ENCODE measurements at places on chromosomes 2 and 18. TPM values are rescaled to one million over a fixed set of nuclear protein-coding genes. Genes with fewer than 3 reads are reported as not detected.

The PRPF40A gene
- total RNA-seq, result 73.3 TPM

DNA sequence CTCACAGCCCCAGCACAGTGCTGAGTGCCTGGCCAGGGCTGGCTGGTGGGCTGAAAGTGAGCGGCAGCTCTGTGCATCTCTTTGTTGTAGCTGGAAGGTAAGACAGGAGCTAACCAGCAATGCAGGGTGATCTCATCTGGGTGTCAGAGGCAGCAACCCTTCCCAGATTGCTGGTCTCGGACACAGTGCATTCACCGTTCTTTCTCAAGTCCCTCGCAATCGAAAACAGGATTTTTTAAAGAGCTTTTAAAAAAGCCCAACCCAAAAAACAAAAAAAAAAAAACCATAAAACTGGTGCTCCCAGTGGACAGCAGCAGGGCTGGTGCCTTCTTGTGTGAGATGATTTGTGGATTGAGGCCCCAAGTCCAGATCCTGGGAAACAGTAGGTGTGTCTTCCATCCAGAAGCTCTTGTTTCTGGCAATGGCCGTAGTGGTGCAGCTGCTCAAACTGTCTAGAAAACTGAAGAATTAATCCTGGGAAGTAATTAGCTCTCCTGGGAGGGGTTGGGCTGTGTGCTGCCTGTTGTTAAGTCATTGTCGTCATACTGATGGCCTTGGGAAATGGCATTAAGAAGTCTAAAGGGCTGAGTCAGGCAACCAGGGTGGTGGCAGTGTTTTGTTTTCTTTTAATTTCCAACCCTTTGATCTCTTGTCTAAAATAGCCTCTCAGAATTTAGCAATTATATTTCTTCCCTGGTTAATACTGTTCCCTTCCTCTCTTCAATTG, 156.7 kb downstream of the KLHL29 start:
- no peak for DNase-seq

GRCh38 chr2:232959139-232959538, 53.9 kb downstream of the NGEF start:
- no peak for DNase-seq

- DNase-seq, result no peak
Observed at GRCh38 chr2:135985826-135986393, 484 bp upstream of the DARS1 start.

Measured in glomerular endothelial cell (primary cell).